Dorsolateral prefrontal cortex (tissue), 122 donors: ENCODE measurements at places on chromosomes 2 and 18. TPM values are rescaled to one million over a fixed set of nuclear protein-coding genes. Genes with fewer than 3 reads are reported as not detected.
A peak's percentile ranks its signal among the peaks of the same experiment; 100 is the strongest.

- no peak for DNase-seq
Measured at GRCh38 chr18:48227206-48227605, 182.0 kb downstream of the ZBTB7C start.

GRCh38 chr2:236579746-236580315 is 10.2 kb downstream of the ACKR3 start:
- DNase-seq, result peak; percentile 57

DNA sequence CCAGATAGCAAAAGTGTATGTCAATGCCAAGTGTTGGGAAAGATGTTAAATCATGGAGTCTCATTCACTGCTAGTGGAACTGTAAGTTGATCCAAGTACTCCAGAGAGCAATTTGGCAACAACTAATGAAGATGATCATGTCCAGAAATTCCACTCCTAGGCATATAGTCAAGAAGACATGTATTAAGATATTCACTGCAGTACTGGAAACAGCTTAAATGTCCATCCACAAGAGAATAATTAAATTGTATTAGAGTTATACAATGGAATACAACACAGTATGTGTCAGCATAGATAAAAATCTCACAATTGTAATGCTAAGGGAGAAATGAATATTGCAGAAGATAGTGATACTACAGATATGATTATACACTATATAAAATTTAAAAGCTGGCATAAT is 15.2 kb upstream of the LBH start:
- DNase-seq, result no peak

DNA sequence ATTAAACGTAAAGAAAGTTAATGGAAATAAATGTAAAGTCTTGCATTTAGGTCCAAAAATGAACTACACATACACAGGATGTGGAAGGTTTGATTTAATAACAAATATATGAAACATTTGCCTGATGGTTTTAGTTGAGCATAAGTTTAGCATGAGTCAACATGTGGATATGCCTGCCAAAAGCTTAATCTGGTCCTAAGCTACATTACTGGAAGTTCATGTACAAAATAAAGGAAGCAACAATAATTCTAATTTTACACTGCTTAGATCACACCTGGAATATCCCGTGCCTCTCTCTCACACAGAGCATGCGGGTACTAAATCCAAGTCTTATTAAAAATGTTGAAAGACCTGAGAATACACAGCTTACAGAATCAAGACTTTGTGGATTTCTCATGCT is 276.5 kb upstream of the NRP2 start:
- DNase-seq, result no peak

DNA sequence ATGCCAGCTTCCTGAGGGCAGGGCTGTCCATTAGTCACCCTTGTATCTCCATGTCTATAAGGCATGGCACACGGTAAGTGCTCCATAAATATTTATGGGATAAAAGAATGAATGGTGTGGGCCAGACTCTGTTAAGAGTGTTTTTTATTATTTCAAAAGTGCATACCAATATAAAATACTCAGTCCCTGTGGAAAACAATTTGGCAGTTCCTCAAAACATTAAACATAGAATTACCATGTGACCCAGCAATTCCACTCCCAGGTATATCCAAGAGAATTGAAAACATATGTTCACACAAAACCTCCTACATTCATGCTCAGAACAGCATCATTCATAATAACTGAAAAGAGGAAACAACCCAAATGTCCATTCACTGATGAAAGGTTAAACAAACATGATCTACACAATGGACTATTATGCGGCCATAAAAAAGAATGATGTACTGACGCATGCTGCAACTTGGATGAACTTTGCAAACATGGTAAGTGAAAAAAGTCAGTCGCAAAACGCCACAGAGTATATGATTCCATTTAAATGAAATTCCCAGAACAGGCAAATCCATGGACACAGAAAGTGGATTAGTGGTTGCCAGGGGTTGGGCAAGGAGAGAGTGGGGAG is 69.1 kb upstream of the TCF7L1 start:
- no peak for DNase-seq

Gene CHAC2
- 1.3 TPM for total RNA-seq

Gene AKAIN1
- total RNA-seq, result 0.90 TPM

Gene STAMBP
- total RNA-seq, result 47.4 TPM

DNA sequence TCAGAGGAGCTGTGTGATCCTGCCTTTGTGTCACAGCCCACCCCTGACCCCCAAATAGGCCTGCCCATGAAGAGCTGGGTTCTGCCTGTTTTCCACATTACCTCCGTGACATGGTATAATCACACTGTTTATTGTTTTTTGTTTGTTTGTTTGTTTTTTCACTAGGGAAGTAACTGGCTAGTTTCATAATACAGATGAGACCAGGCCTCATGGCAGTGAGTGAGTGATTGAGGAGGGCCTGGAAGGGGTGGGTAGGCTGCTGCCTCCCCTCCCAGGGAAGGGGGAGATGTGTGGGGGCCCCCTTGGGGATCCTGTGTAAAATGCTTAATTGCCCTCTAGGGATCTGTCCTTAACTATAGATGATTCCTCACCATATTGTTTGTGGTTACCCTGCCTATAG is 190.5 kb downstream of the LDLRAD4 start:
- DNase-seq, result no peak

Gene APCDD1
- total RNA-seq, result 134 TPM

- DNase-seq, result no peak
Measured at GRCh38 chr2:62524293-62524941, 18.4 kb upstream of the TMEM17 start.

GRCh38 chr2:81672923-81673322 is 1368.4 kb upstream of the LRRTM1 start:
- DNase-seq, result no peak

DNA sequence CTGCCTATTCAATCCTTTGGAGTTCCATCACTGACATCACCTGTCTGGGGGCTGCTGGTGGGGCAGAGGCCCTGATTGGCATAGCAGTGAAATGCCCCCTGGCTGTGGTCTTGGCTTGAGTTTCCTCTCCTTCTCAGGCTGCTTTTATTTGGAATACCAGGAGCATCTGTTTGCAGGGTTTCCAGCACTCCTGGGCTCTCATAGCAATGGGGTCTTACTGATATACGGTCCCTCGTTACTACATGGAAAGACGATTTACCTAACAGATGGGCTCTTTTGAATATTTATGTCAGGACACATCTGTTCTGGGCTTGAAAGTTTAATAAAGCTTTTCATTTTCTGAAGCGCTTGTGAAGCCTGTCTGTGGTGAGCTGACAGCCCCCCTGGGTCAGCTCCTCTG is 230.3 kb downstream of the SLC4A3 start:
- DNase-seq, result no peak

DNA sequence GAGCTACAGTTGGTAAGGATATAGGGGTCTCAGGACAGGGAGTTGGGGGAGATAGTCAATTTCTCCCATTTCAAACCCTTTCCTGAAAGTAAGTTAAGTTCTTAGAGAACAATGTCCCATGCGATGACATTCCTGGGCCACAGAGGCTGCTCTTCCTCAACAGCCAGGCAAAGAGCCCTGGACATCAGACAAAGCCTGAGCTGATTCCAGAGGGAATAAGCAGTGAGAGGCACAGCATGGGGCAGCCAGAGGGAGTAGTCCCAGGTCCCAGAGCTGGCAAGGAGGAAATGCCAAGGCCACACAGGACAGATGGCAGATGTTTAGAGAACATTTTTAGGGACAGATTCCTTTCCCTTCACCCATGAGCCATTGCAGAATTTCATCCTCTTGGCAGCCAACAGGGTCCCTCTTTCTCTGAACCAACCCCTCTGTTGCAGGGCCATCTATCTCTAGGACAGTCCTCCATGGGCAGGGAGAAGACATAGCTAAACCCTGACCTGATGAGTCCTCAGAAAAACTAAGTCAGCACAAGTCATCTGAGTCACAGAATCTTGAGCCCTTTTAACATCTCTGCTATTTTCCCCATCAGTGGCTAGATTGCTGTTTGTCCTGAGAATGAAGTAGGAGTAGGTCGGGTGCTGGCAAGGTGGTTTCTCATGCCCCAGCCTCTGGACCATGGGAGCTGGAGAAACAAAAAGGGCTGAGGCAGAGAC is 81.6 kb upstream of the STPG4 start:
- DNase-seq, result no peak

DNA sequence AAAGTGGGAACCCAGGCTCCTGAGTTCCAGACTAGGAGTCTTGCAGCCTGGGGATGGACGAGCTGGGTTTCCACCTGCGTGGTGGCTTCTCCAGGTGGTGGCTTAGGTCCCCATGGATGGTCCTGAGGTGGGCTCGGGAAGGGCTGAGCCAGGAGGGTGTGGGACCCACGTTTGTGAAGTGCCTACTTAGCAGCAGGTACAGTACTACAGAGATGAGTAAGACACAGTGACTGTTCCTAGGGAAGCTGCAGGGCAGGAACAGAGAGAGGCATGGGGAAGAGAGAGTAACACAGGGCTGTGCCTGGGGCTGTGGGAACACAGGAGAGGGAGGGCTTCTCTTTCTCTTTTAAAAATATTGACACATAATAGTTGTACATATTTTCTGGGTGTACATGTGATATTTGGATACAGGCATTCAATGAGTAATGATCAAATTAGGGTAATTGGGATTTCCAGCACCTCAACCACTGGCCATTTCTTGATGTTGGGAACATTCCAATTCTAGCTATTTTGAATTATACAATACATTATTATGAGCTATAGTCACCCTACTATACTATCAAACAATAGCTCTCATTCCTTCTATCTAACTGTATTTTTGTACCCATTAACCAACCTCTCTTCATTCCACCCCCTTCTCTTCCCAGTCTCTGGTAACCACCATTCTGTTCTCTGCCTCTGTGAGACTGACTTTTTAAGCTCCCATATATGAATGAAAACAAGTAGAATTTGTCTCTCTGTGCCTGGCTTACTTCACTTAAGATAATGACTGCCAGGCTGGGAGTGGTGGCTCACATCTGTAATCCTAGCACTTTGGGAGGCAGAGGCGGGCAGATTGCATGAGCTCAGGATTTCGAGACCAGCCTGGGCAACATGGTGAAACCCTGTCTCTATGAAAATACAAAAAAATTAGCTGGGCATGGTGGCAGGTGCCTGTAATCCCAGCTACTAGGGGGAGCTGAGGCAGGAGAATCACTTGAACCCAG is 15.0 kb downstream of the TOGARAM2 start:
- DNase-seq, result no peak

Gene HRH4
- total RNA-seq, result not detected

DNA sequence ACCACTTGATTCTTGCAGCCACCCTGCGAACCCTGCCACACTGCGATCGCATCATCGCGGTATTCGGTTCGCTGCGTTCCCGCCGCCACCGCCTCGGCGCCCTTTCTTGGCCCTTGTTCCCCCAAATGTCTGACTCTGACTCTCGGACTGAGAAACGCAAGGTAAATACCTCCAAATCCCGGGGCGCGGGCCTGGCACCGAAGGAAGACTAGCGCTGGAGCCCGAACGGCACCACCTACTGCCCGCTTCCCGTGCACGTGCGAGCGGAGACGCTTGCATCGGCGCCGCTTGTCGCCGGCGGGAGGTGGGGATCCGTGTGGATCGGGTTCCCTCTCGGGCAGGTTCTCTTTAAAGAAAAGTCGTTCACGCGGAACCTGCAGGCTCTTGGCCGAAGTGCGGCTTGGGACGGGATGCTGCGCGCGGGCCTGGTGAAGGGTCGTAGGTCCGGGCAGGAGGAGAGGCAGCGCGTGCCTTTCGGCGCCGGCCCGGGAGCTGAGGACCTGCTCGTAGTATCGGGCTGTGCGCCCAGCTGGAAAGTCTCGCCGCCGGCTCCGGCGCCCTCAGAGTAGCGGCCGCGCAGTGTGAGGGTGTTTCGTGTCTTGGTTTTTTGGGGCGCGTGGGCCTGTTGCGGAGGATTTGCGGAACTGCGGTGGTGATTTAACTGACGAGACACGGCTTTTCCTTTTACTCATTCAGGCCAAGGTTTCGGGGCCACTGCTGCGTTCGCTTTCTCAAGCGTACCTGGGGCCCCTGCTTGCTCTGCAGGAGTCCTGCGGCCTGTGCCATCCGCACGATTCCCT is 514 bp downstream of the BCL2L11 start:
- DNase-seq, result no peak

GRCh38 chr2:151907286-151908203 is 79.3 kb upstream of the ARL5A start:
- DNase-seq, result no peak
